ENCODE measurements at places on chromosomes 5 and 9.

- no peak for DNase-seq
Measured at GRCh38 chr5:172276214-172276613, 7.3 kb downstream of the UBTD2 start.

DNA sequence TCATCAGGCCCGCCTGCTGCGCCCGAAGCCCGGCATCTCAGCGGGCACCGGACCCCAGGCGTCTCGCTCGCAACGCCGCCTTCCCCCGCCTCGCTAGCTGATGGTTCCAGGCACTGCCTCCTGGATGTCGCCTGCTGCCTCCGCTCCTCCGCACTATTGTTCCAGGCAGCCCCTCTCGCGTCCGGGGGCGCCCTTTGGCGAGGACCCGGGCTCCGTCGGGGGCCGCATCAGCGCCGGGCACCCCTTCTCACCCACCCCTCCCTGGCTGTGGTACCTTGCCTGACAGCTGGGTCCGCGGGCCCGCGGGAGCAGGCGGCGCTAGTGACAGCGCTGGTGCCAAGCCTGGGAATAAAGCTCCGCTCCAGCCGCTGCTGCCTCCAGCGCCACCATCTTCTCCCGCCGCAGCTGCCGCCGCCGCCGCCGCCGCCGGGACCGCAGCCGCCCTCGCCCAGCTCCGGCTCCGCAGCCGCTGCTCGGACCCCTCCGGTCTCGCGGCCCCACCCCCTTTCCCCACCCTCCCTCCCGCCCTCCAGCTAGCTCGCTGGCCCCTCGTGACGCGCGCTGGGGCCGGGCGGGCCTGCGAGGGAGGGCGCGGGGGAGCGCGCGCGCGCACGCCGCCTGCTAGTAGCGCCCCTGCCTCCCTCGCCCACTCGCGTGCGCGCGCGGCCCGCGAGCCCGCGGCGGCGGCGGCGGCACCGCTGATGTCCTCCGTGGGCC lies at the start of gene APBA1:
Gene APBA1, minus strand, starts transcription at position 493 of the 717 bp plus-strand sequence.
- no peak for DNase-seq

DNA sequence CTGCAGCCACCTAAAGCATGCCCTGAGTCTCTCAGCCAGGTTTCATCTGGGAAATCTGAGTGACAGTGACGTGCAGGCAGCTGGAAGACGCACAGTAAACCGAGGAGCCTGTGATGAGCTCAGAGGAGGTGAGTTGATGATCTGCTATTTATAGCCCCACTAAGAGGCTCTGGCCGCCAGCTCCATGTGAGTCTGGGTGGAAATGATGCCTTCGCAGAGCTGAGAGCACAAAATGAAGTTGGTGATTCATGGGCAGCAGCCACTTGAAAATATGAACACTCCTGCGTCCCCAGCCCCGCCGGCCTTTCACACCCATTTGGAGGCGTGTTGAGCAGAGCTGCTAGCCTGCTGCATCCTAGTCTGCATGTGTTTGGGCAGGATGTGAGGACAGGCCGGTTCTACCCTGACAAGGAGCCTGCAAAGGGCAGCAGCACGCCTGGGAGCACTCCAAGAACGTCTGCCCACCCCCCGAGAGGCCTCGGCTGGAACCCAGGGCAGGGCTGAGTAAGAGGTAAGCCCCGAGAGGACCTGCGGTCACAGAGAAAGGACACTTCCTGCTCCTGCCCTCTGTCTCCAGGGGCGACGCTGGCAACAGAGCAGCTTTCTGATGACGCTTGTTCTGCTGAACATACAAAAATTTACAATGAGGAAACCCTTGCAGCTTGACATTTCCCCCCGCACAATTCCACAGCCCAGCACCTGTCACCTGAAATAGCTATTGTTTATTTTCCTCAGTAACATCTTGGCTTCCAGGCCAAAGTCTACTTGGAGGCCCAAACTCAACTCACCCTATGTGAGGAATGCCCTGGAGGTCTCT lies 25.1 kb upstream of the CDKN2AIPNL start:
- DNase-seq = peak; percentile 29

GRCh38 chr9:84659313-84659712 lies 10.2 kb upstream of the NTRK2 start:
- no peak for DNase-seq

- DNase-seq = no peak
Measured at GRCh38 chr5:32780508-32780919, 69.4 kb downstream of the NPR3 start.

- no peak for DNase-seq
Measured at GRCh38 chr5:53678981-53679660, 118.7 kb downstream of the NDUFS4 start.

DNA sequence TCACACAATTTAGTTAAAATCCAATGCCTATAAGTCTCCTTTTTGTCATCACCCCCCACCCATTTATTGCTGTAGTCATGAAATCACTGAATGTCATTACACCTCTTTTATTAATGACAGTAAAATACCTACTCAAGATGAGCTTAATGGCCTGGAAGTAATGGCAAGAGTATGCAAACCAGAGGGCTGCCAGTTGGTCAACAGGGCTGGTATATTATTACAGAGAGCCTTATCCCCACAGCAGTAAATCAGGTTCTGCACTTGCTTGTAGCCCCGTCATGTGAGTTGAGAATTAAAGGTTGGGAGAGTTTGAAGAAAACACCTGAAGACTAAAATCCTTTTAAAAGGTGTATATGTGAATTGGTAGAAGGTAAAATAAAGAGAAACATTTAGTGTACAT lies 372.4 kb downstream of the MAT2B start:
- no peak for DNase-seq

DNA sequence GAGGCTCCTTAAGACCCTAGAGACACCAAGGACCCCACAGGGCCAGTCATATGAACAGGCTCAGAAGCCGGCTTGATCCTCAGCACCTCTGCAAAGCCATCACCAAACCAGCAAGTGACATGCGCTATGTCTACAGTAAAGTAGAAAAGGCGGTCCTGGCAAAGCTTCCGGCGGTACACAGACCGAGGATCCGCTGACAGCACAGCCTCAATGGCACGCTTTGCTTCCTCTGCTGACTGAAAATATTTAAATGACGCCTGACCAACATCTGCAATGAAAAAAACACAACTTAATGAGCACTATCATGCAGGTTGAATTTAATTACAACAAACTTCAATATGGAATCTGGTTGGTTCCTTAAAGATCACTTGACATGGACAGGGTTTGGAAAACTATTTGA lies 17.6 kb downstream of the TRMO start:
- DNase-seq = no peak

- no peak for DNase-seq
Measured at GRCh38 chr9:135086597-135087488, 625 bp upstream of the OLFM1 start.
